ENCODE measurements at places on chromosomes 1 and 21.

- DNase-seq = no peak
These were observed 54.3 kb downstream of the ABL2 start for GRCh38 chr1:179175011-179175841.

GRCh38 chr1:56979986-56980755 is 14.4 kb upstream of the C8B start:
- no peak for DNase-seq

DNA sequence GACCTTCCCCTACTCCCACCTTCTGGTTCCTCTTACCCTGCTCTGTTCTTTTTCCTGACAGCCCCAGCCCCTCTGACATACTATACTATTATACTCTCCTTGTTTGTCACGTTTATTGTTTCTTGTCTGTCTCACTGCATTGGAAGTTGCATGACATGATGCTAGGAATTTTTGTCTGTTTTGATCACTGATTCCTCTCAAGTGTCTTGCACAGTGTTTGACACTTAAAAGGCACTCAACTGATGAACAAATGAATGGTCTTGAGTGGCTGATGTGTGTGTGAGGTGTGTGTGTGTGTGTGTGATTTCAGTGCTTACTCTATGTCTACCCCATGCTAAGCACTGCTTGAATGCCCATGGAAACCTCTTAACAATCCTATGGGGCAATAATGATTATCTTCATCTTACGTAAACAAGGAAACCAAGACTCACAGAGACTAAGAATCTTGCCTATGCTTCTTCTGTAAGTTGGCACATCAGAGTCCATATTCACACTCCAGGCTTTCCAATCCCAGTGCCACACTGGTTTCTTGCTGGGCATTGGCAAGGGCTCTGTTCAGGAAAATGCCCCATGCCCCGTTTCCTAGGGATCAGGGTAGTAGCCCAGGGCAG is 59.7 kb downstream of the ATP1A1 start:
- no peak for DNase-seq

DNA sequence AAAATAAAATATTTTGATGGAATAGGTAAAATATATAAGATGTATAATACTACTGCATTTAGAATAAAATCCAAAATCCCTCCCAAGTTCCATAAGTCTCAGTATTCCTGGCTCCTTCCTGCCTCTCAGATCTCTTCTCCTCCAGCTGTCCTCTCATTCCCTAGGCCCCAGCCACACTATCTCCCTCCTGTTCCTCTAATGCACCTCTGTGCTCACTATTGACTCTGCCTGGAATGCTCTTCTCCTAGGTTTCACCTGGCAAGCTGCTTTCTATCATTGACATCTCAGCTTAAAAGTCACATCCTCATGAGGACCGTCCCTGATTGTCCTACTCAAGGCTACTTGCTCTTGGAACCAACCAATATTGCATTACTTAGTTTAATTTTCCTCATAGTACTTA is 7.2 kb downstream of the NME7 start:
- no peak for DNase-seq

GRCh38 chr1:15598436-15598835 is 13.6 kb upstream of the AGMAT start:
- no peak for DNase-seq

- no peak for DNase-seq
These were observed 176.8 kb upstream of the SYT6 start for GRCh38 chr1:114330451-114330983.

DNA sequence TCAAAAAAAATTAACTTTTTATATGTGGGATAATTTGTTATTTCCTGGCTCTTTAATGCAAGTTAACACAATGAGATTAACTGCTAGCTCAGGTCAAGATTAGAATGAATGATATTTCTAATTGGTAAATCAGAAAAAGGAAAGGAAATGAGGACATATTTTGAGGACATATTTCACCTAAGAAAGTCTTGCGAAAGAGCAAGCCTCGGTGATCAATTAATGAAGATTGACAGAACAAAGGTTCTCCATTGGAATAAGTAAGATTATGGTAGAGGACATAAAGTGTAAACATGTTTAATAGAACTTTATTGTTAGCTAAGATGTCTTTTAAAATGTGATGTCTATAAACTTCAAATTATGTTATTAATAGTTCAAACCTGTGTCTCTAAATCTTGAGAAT is 1617.8 kb downstream of the KCNT2 start:
- DNase-seq = no peak

- DNase-seq = no peak
These were observed 6.7 kb upstream of the PDPN start for GRCh38 chr1:13576926-13577325.

DNA sequence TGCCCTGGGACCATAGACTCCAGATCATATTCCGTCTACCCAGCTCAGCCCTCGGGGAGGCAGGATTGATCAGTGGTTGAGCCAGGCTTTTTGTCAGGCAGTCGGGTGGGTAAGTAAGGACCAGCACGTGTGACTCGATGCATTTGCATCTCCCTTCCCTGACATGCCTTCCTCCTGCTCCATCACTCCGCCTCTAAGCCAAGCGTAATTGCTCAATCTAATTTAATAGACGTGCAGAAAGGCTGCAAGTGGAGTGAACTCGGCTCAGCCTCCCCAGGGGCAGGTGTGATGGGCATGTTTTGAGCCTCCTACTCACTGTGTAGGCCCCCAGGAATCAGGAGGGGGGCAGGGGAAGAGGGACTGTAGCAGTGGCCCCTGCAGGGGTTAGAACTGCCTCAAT is 34.6 kb upstream of the GRIK3 start:
- DNase-seq = no peak

DNA sequence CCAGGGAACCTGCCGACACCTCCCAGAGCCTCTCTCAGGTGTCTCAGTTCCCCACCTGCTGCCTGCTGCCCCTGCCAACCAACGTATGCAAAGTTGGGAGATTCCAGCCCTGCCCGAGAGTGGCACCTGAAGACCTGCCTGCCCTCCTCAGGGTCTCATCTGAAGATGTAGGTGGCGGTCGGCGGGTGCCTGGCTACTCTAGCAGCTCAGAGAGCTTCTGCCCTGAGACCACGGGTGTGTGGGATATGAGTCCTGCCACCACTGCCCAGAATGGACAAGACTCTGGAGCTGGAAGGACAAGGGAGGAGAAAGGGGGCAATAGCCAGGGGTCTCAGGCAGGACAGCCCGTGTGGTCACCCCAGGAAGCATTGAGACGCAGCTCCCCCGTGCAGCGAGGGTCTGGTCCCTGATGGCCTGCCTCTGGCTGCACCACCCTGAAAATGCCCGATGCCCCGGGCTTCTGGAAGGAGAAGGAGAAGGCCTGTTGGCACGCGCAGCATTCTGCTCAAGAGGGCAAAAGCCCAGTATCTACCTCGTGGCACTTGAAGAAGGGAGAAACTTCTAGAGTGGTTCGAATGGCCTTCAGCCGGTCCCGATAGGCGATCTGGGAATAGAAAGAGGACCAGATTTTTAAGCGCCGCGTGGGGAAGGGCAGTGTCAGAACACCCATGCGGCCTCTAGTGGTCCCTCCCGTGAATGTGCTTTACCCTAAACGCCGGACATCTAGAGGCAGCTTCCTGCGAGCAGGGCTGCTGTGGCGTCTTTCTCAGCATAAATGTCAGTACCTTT is 88.8 kb downstream of the STUM start:
- DNase-seq = no peak

GRCh38 chr1:162951553-162952315 is 90.8 kb upstream of the CCDC190 start:
- no peak for DNase-seq

DNA sequence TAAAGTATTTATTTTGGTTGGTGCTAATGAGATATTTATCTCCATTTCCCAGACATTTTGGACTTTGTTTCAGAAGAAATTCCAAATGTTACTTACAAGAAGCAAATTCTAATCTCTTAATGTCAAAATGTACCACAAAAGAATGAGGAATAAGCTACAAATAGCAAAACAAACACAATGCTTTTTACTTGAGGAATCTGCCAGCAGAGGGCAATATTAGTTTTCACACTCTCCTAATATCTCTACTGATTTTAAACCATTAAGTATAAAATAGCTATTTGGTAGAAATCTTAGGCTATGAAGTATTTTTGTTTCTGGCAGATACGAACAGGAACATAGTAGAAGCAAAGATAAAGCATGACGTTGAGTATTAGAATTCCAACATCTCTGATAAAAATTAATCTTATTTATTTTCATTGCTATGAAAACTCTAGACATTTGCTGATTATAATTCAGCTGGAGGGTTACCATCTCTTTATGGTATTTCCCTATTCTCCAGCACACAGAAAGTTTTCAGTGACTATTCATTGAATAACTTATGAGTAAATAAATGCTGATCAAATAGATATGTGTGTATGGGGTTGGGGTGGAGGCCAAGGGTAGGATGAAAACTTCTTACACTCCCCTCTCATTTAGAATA is 13.4 kb upstream of the HMCN1 start:
- peak; percentile 51 for DNase-seq

GRCh38 chr1:19864570-19865160 is 17.5 kb upstream of the OTUD3 start:
- DNase-seq = no peak

GRCh38 chr1:156052862-156053767 is 483 bp downstream of the UBQLN4 start:
- DNase-seq = no peak

DNA sequence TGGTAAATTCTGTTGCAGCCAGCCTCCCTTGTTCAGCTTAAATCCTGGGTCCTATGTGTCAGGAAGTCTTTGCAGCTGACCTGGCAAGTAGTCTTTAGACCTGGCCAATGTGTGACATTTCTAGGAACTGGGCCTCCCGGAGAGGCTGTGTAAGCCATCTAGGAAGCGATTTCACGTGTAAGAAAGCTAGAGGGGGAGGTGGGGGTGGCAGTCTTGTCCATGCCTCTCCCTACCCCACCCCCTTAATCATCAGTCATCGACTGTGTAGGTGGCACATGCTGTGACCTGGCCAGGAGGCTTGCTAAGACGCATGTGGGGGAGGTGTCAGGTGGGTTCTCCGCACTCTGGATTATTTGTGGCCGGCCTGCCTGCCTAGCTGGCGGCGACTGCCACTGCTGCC is 8.4 kb downstream of the C1orf226 start:
- DNase-seq = no peak

DNA sequence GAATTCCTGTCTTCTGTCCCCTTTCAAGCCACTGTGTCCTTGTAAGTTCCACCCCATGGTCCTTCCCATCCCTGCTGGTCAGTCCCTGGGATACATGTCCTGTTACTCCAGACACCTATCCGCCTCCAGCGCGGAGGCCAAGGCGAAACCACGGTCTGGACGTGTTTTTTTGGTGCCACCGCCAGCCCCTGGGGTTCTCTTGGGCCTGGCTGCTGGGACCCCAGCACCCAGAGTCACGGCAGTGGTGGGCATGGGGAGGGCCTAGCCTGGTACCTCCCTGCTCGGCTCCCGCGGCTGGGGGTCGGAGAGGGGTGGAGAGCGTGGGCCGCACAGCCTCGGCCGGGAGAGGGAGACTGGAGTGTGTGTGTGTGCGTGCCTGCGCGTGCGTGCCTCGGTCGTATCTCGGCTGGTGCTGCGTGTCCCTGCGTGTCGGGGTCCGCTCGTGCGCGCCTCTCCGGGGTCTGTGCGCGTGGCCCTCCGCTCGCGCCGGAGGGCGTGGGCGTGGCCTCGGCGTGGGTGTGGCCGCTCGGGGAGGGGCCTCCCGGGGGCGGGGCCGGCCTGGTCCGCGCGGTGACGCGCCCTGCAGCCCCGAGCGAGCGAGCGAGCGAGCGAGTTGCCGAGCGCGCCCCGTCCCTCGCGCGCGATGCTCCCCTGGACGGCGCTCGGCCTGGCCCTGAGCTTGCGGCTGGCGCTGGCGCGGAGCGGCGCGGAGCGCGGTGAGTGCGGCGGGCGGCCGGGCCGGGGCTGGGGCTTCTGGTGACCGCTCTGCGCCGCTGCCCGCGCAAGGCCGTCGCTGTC is at the start of gene VWA1:
Gene VWA1, plus strand, starts transcription at position 585 of the 798 bp plus-strand sequence. Its CDS starts 59 bp downstream, at position 644.
- DNase-seq = peak; percentile 77

- no peak for DNase-seq
These were observed 4.1 kb downstream of the S100A2 start for GRCh38 chr1:153561466-153561985.

DNA sequence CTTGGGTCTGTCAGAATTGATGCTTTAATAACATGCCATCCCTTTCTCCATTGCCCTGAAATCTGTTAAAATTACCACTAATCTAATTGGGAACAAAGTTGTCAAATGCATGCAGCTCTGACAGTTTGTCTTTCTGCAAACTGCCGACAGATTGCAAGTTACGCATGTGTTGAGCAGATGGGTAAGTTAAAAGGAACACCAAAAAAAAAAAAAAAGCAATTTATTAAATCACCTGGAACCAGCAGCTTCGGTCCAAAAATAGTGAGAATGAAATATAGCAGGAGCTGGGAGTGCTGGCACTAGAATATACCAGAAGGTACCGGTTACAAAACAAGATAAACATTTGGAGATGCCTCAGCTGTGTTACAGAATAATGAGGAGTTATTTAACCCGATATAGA is 149.6 kb upstream of the C1orf87 start:
- no peak for DNase-seq

DNA sequence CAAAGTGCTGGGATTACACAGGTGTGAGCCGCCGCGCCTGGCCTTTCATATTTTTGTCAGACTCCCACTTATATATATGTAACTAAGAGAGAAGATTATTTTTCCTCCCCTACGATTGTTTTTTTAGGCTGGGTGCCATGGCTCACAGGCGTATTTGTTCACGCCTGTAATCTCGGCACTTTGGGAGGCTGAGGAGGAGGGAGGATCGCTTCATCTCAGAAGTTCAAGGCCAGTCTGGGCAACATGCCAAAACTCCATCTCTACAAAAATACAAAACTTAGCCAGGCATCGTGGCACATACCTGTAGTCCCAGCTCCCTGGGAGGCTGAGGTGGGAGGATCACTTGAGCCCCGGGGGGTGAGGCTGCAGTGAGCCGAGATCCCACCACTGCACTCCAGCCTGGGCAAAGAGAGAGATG is 23.9 kb upstream of the ITLN2 start:
- no peak for DNase-seq

GRCh38 chr21:46050668-46051378 is 47.1 kb upstream of the COL6A2 start:
- DNase-seq = no peak

DNA sequence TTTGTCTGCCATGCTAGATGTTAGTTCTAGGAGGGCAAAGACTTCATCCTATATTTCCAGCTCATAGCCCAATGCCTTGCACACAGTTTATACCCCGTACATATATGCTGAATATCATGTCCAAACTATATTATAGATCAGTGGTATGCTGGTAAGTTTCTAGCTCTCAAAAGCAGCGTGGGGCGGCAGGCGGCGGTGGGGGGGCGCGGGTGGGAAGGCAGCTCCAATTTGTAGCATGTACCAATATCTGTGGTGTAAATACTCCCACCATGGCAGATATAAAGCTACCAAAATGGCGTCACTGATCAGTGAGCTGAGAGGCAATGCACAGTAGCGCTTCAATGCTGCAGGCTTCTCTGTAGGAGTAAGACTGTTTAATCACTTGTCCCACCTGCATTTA is 77.1 kb downstream of the PATJ start:
- DNase-seq = no peak

DNA sequence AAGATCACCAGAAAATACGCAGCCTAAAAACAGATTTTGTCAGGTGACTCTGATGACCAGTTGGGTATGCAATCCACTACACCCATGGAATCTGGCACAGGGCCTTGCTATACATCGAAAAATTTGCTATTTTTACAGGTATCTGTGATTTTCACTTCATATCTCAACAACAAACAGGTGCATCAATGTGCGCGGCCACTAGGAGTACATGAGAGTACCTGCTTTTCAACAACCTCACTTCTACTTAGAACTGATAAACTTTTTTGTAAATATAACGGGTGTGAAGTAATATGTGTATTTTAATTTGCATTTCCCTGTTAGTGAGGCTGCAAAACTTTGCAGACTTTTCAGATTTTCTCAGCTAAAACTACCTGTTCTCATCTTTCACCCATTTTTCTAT is 80.8 kb downstream of the SLC45A1 start:
- no peak for DNase-seq
